ENCODE measurements at places on chromosomes 11 and 22. TPM values are rescaled to one million over a fixed set of nuclear protein-coding genes. Genes with fewer than 3 reads are reported as not detected.
A peak's percentile ranks its signal among the peaks of the same experiment; 100 is the strongest.

The TSPAN18 gene
- 21.3 TPM for total RNA-seq

The CHRM4 gene
- total RNA-seq: 3.1 TPM

The SLC15A3 gene
- total RNA-seq: 8.7 TPM

The CEND1 gene
- total RNA-seq: 15.9 TPM

The YPEL4 gene
- total RNA-seq: not detected

The FAM111A gene
- total RNA-seq: 37.9 TPM

The PNPLA3 gene
- total RNA-seq: 4.9 TPM

The CHADL gene
- total RNA-seq: 0.33 TPM

- no peaks in the 10 kb centered on the region for H3K4me1 ChIP-seq
- no peak overlapping the region for H3K4me3 ChIP-seq
- no peak overlapping the region for H3K27ac ChIP-seq
- no peaks in the 10 kb centered on the region for H3K27me3 ChIP-seq
- no peaks in the 10 kb centered on the region for H3K36me3 ChIP-seq
- no peak for DNase-seq
Observed at GRCh38 chr11:122893131-122893530, 10.6 kb downstream of the JHY start.

DNA sequence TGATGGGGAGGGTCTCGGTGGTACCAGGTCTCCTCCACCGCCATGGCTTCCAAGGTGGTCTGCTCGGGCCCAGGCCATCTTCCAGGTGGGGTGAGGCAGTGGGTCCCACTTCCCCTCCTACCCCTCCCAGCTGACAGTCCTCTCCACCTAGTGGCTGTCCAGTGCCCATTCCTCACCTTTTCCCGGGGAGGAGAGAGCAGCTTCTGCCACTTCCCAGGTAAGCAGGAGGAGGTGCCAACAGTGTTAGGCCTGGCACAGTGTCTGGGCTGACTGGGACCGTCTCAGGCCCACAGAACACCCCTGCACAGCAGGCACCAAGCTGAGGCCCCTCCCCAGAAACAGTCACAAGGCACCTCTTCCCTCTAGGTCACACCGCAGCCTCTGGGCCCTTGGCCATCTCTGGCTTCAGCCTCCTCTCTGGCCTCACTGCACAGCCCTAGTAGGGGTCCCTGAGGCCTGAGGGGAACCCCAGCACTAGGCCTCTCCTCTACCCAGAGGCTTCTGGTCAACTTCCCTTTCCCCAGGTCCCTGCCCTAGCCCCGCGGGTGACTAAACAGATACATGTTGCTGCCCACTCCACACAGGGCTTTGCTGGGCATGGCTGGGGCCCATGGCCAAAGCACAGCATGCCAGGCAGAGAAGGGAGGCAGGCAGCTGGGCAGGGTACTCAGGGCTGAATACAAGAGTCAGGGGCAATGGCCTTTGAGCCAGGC is 2.3 kb upstream of the ANKRD13D start:
- peak overlapping the region; percentile 95 for H3K27ac ChIP-seq
- no peak overlapping the region for H3K4me3 ChIP-seq
- H3K27me3 ChIP-seq: no peaks in the 10 kb centered on the region
- no peaks in the 10 kb centered on the region for H3K36me3 ChIP-seq
- no peak for DNase-seq
- peaks cover 18% of the 10 kb centered on the region for H3K4me1 ChIP-seq

DNA sequence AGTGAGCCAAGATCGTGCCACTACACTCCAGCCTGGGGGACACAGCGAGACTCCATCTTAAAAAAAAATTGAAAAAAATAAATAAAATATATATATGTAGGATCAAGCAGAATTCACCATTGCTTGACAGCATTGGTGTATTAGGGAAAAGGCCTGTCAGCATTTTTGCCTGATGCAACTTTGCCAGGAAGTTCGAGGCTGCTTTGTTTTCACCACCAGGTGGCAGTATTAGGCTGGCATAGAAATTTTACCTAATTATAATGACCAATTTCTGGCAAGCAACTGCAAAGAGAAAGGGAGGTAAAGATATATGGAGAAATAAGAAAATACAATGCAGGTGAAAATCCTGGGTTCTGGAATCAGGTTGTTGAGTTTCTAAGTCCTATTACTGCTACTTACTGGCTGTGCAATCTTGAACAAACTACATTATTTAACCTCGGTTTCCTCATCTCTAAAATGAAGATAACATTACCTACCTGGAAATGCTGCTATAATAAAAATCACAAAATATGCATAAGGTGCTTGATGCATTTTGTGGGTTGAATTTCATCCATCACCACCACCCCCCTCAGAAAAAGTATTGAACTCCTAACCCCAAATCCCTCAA is 24.7 kb downstream of the LAYN start:
- H3K4me1 ChIP-seq: peaks cover 3% of the 10 kb centered on the region
- no peaks in the 10 kb centered on the region for H3K36me3 ChIP-seq
- H3K4me3 ChIP-seq: no peak overlapping the region
- H3K27ac ChIP-seq: peak overlapping the region; percentile 57
- peak; percentile 80 for DNase-seq

DNA sequence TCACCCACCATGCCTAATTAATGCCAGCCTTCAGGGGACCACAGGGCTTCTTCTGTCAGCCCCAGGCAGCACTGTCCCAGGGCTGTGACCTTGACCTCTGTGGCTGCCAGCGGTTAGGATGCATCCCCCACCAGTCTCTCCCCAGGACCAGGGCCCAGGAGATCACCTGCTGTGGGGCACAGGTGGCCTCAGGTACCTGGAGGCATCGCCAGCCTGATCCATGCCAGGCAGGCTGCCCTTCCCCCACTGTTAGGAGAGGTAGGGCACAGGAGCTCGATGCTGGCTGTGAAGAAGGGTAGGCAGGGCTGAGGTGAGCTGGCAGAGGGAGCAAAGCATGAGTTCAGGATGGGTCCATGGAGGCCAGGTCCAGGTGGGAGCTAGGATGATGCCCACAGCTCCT is 16.7 kb upstream of the MDK start:
- no peak for DNase-seq
- H3K4me1 ChIP-seq: peaks cover 68% of the 10 kb centered on the region
- H3K27me3 ChIP-seq: no peaks in the 10 kb centered on the region
- no peak overlapping the region for H3K4me3 ChIP-seq

GRCh38 chr22:17982572-17983141 is 41.7 kb downstream of the MICAL3 start:
- no peak overlapping the region for H3K27ac ChIP-seq
- H3K4me3 ChIP-seq: no peak overlapping the region
- H3K36me3 ChIP-seq: no peaks in the 10 kb centered on the region
- peaks cover 15% of the 10 kb centered on the region for H3K4me1 ChIP-seq
- no peak for DNase-seq

DNA sequence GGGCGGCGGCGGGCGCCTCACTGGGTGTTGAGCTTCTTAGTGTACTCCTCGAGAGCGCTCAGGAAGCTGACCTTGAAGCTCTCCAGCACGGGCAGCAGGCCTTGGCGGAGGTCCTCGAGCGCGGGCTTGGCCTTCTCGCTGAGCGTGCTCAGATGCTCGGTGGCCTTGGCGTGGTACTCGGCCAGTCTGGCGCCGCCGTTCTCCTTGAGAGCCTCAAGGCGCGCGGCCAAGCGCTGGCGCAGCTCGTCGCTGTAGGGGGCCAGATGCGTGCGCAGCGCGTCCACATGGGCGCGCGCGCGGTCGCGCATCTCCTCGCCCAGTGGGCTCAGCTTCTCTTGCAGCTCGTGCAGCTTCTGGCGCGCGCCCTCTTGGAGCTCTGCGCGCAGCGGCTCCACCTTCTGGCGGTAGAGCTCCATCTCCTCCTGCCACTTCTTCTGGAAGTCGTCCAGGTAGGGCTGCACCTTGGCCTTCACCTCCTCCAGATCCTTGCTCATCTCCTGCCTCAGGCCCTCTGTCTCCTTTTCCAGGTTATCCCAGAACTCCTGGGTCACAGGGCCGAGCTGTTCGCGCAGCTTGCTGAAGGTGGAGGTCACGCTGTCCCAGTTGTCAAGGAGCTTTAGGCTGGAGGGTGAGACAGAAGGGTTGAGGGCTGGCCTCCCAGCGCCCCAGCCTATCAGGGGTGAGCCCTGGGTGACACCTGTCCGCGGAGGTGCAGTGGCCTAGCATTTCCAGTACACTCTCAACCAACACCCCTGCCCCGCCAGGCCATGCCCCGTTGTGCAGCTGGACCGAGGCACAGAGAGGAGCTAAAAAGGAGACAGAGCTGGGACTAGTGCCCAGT is 1.4 kb downstream of the APOA1 start:
- peak; percentile 53 for DNase-seq
- peak overlapping the region; percentile 31 for H3K4me3 ChIP-seq
- no peaks in the 10 kb centered on the region for H3K36me3 ChIP-seq
- peaks cover 4% of the 10 kb centered on the region for H3K4me1 ChIP-seq
- H3K27me3 ChIP-seq: no peaks in the 10 kb centered on the region

DNA sequence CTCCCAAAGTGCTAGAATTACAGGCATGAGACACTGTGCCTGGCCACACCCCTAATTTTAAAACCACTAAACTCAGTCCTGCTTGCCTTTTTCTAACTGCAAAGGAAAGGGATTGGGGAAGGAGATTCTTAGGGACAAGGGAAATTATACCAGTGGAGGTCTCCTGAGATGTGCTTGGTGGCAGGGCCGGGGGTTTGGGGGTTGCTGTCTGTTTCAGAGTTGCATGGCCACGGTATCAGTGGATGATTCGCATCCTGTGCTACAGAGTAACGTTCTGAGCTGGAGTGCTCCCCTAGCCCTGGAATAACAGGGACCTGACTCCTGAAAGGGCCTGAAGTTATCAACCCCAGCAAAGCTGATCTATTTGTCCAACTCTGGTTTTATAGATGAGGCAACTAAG is 846 bp upstream of the GPHA2 start:
- no peaks in the 10 kb centered on the region for H3K36me3 ChIP-seq
- H3K4me1 ChIP-seq: no peaks in the 10 kb centered on the region
- DNase-seq: no peak
- no peak overlapping the region for H3K27ac ChIP-seq
- H3K4me3 ChIP-seq: no peak overlapping the region

DNA sequence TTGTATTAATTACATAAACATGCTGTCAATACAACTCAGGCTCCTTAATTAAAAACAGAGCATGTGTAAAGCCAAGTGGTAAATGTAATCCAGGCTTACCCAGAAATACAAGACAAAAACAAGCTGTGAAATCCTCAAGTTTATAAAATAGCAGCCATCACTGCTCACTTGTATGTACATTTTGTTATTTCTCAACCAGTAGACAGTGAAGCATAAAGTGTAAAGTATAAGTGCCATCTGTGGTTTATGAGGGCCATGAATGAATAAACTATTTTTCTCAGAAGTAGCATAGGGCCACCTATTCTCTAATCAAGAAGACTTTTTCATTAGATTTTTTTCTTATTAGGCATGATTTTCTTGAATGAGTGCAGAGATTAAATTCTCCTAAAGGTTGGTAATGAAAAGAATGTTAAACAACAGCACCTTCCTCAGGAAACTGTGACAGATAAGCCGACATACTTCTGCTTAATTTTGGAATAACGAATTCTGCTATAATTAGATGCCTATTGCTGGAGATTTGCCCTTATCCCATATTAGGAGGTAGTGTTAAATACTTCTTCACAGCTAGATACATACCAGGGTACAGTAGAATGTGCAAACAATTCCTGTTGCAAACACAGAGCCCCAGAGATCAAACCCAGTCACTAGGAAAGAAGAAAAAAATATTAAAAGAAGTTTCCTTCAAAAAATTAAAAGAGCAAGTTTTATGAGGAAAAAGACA is 13.0 kb downstream of the SLC5A12 start:
- H3K36me3 ChIP-seq: no peaks in the 10 kb centered on the region
- no peak overlapping the region for H3K4me3 ChIP-seq
- H3K27me3 ChIP-seq: no peaks in the 10 kb centered on the region
- H3K4me1 ChIP-seq: no peaks in the 10 kb centered on the region
- H3K27ac ChIP-seq: no peak overlapping the region
- no peak for DNase-seq
